ENCODE measurements at places on chromosomes 4 and X.
A peak's percentile ranks its signal among the peaks of the same experiment; 100 is the strongest.

- no peak for DNase-seq
Measured at GRCh38 chr4:114161809-114162208, 182.4 kb upstream of the ARSJ start.

- DNase-seq, result no peak
Measured at GRCh38 chr4:74464291-74464690, 19.4 kb downstream of the AREG start.

- DNase-seq, result peak; percentile 15
Measured at GRCh38 chr4:54971474-54971950, 153.9 kb downstream of the KDR start.

GRCh38 chrX:43881410-43882293 lies 598 bp downstream of the MAOB start:
- DNase-seq, result no peak

DNA sequence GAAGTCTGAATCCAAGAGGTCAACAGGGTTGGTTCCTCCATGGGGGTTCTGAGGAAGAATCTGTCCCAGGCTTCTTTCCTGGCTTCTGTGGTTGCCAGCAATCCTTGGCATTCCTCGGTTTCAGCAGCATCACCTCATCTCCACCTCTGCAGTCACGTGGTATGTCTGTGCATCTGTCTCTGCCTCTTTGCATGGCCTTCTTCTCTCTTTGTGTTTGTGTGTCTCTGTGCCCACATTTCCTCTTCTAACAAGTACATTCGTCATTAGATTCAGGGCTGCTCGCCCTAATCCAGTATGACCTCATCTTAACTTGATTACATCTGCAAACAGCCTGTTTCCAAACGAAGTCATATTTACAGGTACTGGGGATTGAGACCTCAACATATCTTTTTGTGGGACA lies 114.0 kb downstream of the BCOR start:
- DNase-seq, result no peak

DNA sequence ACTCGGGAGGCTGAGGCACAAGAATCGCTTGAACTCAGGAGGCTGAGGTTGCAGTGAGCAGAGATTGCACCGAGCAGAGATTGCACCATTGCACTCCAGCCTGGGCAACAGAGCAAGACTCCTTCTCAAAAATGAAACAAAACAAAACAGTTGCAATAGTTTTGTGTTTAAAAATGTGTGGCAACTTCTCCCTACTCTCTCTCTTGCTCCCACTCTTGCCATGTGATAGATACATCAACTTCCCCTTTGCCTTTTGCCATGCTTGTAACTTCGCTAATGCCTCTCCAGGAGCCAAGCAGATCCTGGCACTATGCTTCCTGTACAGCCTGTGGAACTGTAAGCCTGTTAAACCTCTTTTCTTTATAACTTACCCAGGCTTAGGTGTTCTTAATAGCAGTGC lies 52.5 kb upstream of the INTU start:
- no peak for DNase-seq

- DNase-seq, result no peak
Measured at GRCh38 chr4:182179105-182179504, 64.1 kb upstream of the TENM3 start.

DNA sequence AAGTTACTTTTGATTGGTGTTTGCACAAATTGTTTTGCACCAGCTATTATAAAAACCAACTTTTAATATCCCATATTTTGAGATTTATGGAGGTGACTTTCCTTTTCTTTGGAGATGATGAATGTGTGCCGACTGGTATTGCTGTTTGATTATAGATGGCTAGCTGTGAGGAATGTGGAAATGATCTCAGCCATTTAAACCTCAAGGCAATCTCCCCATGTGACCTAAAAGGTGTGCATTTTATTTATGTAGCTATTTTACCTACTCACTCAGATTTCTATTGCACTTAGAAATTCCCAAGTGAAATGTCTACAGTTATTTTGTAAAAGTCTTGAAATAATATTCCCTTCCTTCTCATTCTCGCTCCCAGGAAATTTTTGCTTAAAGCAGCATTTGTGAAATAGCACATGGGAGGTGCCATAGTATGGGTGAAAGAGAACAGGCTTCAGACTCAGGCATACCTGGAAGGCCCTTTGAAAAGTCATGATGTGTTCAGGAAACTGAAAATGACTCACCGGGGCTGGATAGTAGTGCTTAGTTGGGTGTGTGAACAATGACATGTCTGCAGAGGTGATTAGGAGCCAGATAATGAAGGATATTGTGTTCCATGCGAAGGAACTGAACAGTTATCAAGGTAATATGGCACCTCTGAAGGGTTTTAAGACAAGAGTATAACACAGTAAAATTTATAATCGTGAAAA lies 247.6 kb downstream of the CBLL2 start:
- no peak for DNase-seq

DNA sequence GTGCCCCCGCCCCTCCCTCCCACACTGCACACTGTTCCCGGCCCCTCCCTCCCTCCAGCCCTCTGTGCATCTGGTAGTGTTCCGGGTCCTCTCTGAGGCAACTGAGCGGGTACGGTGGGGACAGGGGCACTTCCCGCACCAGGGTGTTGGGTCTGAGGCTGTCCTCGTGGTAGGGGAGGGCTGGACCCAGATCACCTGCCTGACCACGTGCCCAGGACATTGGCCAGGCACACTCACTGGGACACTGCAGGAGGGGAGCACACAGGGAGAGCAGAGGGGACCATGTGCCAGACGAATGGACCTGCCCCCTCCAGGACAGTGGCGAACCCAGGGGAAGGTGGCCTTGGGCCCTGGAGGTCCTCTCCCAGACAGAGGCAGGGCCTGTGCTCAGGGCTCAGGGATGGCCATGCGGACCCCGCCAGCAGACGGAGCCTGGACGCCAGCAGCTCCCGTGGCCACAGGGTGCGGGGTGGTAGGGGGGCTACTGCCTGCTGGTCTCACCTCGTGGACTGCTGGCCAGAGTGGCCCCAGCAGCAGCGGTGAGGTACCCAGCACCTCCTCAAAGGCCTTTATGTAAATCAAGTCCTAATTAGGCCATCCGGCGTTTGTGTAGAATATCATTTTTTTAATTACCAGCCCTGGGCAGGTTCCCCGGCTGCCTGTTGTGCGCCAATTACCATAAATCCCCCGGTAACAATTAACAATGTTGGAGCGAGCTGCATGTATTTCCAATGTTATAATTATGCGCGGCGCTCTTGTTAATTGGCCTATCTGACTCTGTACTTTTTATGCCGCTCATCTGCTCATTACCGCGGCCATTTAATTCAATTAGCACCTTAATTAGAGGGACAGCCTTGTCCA lies 106.9 kb downstream of the FAM53A start:
- DNase-seq, result no peak

DNA sequence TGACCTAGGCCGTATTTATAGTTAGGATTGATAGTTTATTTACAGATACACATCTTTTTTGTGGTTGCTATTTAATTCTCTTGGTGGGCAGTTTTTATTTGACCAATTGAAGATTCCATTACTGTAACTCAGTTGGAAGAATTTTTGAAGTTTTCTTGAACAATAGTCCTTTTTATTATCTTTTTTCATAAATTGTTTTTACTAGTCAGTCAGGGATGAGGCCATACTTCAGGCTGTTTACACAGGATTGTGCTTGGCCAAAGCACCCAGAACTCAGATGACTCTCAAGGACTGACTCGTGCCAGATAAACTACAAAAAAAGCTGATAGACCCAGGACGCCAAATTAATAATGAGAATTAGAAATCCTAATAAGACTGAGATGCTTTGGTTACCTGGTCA lies 7.0 kb downstream of the HERC3 start:
- DNase-seq, result no peak

DNA sequence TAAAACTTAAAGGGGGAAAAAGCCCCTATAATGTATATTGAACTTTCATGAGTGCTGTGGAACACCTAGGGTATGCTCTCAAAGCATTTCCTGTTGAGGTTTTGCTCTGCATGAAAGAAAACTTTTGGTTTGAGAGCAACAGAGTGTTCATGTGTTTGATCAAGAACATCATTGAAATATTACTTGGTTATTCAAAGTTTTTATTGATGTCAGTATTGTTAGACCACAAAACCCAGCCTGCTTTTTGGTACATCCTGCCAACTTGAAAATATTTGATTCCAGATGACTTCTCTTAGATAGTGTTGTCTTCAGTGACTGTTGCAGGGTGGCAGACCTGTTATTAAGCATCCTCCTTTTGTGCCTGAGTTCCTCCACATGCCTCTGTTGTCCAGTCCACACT lies 68.0 kb downstream of the N4BP2 start:
- no peak for DNase-seq

DNA sequence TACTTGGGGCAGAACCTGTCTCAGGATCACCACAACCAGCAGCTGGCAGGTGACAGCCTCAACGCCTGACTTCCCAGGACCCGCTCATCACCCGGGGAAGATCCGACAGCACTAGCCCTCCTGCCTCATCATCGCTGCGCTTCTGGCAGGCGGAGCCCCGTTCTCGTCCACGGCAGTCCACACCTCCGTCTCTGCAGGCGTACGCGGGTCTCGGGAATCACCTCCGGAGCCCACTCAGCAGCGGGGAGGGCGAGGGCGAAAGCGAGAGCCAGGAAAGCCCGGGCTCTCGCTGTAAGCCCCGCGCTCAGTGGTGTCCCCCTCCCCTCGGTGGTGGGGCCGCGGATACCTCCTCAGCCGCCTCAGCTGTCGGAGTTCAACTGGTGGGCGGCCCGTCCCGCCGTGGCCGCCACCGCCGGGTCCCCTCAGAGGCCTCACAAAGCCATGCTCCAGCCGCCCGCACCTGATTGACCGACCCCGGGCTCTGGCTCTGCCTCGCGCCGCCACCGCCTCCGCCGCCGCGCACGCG lies 518 bp upstream of the CNKSR2 start:
- no peak for DNase-seq

GRCh38 chr4:30518211-30518610 lies 202.0 kb upstream of the PCDH7 start:
- no peak for DNase-seq

- DNase-seq, result no peak
Measured at GRCh38 chr4:168587411-168588125, 90.7 kb downstream of the PALLD start.

DNA sequence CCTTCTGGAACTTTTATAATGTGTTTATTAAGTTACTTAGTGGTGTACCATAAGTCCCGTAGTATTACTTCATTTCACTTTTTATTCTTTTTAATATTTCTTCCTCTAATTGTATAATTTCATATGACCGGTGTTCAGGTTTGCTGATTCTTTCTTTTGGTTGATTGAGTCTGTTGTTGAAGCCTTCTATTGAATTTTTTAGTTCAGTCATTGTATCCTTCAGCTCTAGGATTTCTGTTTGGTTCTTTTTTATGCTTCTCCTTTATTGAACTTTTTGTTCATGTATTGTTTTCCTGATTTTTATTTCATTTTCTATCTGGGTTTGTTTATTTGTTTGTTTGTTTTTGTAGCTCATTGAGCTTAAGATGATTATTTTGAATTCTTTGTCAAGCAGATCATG lies 8.8 kb downstream of the CEP44 start:
- DNase-seq, result no peak

- DNase-seq, result no peak
Measured at GRCh38 chr4:105991726-105992125, 96.5 kb downstream of the NPNT start.

Data from GM10248 (cell line).